ENCODE measurements at places on chromosomes 1 and 21.

GRCh38 chr1:58844176-58844575 lies 60.3 kb upstream of the JUN start:
- no peak for DNase-seq

- no peak for DNase-seq
These were observed 18.7 kb downstream of the BECN2 start for GRCh38 chr1:241976229-241976628.

DNA sequence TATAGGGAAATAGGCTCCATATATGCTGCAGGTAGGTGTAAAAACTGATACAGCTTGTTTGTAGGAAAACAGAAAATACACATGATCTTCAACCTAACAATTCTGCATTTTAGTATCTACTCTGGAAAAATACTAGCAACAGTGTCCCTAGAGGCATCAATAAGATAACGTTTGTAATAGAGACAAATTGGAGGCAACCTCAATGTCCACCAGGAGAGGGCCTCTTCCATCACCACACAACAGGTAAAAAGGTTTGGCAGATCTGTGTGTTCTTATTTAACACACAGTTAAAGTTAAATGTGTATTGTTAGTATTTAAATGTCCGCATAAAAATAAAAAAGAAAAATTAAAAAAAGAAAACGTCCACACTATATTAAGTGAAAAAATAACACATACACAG lies 5.4 kb downstream of the EIF2D start:
- no peak for DNase-seq

DNA sequence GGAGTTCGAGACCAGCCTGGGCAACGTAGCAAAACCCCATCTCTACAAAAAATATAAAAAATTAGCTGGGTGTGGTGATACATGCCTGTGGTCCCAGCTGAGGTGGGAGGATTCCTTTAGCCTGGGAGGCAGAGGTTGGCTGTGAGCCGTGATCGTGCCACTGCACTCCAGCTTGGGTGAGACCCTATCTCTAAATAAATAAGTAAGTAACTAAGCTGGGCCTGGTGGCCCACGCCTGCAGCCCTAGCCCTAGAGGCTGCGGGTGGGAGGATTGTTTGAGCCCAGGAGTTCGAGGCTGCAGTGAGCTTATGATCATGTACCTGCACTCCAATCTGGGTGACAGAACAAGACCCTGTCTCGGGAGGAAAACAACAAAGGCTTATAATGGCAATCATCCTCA lies 4.6 kb downstream of the CLIC4 start:
- no peak for DNase-seq

- DNase-seq = no peak
These were observed 17.5 kb upstream of the TFF3 start for GRCh38 chr21:42332557-42333317.

- no peak for DNase-seq
These were observed 123.0 kb upstream of the IGSF21 start for GRCh38 chr1:17984583-17984982.

DNA sequence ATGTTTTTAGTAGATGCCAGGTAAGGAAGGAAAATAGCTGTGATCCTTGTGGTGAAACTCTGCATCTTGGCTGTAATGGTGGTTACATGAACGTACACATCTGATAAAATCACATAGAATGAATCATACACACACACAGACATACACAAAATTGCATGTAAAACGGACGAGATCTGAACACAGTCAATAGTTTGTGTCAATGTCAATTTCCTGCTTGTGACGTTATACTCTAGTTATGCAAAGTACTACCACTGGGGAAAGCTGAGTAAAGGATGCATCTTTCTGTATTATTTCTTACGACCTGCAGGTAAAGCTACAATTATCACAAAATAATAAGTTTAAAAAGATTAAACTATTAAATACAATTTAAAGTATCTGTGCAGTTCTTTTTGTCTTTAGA lies 493.7 kb upstream of the ZP4 start:
- no peak for DNase-seq

- DNase-seq = no peak
These were observed 119.6 kb downstream of the IER5 start for GRCh38 chr1:181208083-181208482.

DNA sequence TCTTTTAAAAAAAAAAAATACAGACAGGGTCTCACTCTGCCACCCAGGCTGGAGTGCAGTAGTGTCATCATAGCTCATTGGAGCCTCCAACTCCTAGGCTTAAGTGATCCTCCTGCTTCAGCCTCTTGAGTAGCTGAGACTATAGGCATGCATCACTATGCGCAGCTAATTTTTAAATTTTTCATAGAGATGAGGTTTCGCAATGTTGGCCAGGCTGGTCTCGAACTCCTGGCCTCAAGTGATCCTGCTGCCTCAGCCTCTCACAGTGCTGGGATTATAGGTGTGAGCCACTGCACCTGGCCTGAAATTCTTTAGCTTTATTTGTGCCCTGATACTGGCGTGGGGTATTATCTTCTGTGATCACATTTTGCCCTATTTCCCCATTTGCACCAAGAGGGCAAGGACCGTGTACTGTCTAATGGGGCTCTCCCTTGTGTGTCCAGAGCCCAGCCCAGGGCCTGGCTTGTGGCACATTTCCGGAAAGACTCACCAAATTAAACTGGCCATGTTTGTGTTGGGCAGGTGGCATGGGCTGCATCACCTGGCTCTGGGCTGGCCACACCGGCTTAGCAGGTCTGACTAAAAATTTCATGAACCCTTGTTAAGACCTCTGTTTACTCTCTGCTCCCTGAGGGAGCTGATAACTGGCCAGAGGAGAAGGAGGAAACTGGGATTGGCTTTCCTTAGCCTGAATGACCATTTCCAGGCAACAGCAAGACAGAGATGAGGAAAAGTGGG lies 32.2 kb downstream of the TRIM62 start:
- DNase-seq = no peak

DNA sequence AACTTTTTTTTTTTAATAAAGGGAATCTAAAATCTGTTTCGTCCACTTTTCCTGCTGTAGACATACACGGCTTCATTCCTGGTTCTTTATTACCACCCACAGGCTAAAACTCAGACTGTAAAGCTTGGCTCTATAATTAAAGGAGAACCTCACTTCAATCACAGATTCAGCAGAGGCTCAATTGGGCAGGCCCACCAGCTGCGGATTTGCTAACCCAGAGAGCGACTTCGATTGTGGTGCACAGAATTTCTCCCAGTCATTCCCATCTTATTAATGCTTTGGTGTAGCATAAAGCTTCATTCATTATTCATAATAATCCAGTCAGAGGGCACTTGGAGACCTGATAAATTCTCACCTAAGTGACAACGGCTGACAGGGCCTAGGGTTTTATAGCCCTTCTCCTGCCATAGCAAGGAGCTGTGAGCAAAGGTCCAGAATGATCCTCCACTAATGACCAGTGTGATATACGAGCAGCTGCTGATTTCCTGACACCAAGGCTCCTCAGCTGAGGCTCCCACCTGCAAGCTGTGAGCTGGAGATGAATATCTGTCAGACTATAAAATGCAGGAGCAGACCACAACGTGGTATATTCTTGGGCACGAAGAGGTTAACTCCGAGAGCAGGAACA lies 149.0 kb downstream of the ATP6V1G3 start:
- no peak for DNase-seq

- no peak for DNase-seq
These were observed 20.1 kb downstream of the PAFAH2 start for GRCh38 chr1:25977801-25978200.

DNA sequence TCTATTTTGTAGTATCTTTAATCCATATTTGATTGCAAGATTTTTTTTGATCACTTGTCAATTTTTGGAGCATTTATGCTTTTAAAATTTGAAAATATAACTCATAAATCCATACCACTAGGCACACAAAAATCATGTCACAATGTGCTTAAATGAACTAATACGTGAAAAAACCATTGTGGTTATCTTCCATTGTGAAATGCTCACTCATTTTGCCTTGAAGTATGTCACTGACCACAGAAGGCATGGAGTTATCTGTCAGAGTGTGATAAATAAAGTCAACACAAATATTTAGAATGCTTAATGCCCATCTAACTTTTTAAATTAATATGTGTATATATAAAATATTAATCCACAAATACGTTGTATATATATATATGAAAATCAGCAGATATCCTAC lies 347.2 kb downstream of the PTPRC start:
- DNase-seq = no peak

DNA sequence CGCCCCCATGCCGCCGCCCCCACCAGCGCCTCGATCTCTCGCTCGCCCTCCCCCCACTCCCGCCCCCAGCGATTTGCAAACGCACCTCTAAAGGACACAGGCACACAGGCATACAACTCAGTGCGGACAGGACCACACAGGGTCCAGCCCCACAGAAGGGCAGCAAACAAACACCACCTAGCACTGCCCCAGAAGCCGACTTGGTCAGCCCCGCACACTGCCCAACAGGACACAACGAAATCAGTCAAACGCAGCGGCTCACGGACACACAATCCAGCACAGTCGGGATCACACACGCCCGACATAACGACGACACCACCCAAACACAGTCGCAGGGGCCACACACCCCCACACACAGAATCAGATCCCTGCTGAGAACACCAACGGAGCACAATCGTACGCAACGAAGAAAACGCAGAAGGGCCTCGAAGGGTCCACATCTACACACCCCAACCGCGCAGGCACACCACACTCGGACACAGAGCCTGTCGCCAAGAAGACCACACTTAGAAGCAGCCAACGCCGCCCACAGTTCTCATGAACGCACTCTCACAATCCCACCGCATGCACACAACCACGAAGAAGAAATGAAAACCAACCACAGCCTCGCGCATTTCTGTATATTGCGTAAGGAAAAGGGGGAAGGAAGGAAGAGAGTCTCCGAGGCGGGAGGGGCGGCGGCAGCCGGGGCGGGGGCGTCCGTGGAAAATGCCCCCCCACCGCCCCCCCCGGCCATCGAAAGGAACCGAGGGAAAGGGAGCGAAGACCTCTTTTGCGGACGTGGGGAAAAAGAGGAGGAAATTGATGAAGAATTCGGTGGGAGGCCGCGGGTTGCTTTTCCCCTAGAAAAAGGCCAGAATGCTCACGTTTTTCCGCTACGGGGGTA lies 481 bp downstream of the TAL1 start:
- DNase-seq = no peak

- no peak for DNase-seq
These were observed 213.1 kb upstream of the USP24 start for GRCh38 chr1:55428231-55428630.

DNA sequence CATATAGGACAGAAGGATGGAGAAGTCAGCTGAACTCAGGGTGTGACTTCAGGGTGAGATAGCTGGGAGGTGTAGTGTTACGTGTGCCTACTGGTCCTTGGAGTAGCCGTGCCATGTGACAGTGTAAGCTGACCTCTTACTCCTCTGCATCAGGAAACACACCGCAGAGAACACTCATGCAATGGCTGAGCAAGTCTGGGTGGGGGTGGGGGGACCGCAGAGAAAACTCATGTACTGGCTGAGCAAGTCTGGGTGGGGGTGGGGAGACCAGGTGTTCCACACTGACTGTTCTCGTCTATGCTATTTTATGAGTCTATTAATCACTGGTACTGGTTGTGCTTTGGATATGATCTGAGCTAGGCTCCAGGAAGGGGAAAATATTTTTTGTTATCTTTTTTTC lies 233.1 kb downstream of the PAPPA2 start:
- no peak for DNase-seq

- no peak for DNase-seq
These were observed 2.5 kb upstream of the WNT2B start for GRCh38 chr1:112506306-112506705.

- no peak for DNase-seq
These were observed 61.9 kb downstream of the CLSTN1 start for GRCh38 chr1:9761855-9762254.

DNA sequence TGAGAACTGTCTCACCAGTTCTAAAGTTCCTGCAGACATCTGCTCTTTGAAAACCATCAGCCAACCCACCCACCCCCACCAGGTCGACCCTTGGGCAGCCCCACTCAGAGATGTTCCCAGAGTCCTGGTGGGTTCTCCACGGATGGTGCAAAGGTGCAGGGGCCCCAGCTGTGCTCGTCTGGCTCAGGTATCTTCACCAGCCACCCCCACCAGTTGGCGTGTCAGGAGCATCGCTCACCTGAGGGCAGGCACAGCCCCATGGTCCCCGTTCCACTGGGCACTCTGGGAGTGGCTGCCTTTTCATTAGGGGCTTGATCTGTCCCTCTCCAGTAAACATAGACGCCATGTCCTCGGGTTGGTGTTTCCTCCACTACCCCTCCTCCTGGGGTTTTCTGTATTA lies 70.5 kb downstream of the UMODL1 start:
- no peak for DNase-seq

- DNase-seq = no peak
These were observed 50.2 kb upstream of the ARHGEF16 start for GRCh38 chr1:3404301-3404700.

DNA sequence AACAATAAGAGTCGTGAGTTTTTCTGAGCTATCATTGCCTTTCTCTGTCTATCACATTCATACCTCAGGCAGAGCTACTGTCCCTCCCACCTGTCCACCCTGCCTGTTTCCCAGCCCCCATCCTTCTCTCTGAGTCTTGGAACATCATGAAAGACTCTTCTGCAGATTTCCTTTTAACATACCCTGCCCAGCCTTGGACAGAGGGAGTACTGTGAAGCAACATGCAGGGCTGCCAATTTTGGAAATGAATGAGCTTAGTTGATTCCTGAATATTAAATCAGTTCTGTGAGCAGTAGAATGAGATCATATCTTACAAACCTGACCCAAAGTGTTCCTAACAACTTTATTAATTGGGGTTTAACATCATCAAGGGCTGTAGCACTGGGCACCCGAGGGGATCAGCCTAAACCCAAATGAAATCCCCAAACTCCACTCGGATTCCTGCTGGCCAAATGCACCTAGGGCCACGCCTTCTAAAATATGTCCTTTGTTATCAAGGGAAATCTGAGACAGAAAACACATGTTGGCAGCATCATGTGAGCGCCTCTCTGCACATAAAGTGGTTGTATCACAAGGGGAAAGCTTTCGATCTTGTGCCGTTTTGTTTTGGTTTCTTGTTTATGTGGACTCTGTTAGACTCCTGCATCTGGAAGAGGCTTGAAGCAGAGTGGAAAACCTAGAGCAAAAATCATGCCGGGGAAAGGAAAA lies 357.6 kb downstream of the KIF26B start:
- DNase-seq = no peak

DNA sequence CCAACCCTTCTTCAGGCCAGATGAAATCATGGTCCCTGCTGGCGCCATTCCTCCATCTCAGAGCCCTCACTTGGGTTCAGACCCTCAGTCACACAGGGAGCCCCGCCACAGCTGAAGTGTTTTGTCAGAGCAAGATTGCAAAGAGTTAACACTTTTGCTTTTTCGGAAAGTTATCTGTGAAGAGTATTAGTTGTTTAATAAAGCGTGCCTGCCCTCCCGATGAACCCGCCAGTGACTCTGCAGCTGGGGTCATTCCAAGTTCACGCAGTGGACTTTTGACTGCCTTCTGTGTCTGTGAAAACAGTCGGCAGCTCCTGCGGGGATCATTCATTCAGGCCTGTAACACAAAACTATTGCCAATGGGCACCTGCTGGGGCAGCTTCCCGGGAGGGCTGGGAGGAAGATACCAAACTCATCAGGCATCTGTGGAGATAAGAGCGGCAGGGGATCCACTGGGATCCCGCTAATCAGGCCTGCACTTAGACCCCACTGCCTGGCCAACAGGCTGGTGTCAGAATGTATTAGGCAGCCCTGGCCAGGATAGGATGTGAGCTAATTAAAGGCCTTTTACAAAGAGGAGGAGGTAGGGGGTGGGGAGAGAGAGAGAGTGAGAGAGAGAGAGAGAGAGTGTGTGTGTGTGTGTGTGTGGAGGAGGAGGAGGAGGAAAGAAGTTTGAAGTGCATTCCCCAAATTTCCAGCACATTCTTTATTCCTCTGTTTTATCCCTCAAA lies 184.5 kb downstream of the DHRS3 start:
- DNase-seq = no peak

- no peak for DNase-seq
These were observed 26.3 kb downstream of the STK40 start for GRCh38 chr1:36359383-36359782.
